ENCODE measurements at places on chromosomes 7 and 10. TPM values are rescaled to one million over a fixed set of nuclear protein-coding genes. Genes with fewer than 3 reads are reported as not detected.

DNA sequence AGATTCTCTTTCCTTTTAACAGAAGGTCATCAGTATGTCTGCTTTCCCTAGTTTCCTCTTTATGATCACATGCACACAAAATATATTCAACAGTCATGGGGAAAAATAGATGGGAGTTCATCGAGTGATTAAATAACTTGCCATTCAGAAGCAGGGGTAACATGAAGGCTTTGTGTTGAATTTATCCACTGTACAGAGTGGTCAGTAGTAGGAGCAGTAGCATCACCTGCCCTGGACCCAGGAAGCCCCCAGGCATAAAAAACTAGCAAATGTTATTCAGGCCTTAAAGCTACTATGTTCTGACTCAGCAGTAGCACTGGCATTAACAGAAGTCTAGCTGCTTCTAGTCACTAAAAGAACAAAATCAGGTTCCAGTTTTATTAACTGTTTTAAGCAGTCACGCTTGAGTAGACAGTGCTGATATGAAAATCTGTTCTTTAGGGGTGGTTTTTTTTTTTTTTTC, 31.4 kb upstream of the FAM133B start:
- DNase-seq, result no peak

DNA sequence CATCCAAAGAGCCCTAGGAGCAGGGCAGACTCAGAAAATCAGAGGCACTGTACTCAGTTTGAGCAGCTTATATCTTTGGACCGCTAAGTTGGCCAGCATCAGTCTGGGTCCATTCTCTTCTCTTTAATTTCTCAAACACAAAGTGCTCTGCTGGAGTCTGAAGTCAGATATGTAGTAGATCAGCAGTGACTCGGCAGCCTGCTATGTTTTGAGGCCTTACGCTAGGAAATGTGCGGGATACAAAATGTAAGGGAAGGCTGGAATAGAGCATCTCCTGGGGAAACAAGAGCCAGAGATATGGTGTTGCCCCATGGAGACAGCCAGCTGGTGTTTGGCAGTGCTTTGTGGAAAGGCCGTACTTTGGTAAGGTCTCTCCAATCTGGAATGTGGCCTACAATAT, 60.6 kb upstream of the VKORC1L1 start:
- no peak for DNase-seq

GRCh38 chr10:95315509-95315908, 24.7 kb upstream of the PDLIM1 start:
- no peak for DNase-seq

DNA sequence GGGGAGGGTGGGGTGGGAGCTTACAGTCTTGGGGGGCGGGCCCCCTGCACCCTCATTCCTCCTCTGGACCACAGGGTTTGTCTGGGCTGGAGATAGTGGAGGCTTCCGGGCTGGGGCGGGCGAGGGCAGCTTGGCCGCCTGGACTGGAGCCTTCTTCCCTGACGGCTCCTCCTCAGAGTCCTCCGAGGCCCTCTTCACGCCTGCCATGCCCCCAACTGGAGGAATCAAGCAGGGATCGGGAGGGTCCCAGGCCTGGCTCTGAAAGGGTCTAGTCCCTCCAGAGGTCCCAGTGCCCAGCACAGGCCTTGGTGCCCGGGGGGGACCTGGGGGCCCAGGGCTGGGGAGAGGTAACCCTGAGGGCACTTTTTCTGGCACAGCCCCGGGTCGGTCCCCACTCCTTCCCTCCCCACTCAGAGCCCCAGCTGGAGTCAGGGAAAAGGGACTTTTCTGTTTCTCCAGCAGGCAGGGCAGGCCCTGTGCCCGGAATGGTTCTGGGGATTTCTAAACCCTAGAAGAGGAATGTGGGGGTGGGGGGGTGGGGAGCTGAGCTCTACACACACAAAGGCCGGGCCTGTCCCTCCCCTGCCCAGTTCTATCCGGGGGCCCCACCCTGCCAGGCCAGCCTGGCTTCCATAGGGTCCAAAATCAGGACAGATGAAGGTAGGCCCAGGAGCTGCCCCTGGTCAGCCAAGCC, 11.6 kb downstream of the MICALL2 start:
- no peak for DNase-seq

- DNase-seq, result no peak
Measured at GRCh38 chr10:29619241-29619669, 15.5 kb downstream of the SVIL start.

Gene PON3
- 3.6 TPM for total RNA-seq

Gene EFCAB10
- total RNA-seq, result not detected

Gene HIBADH
- total RNA-seq, result 39.5 TPM

Gene UCMA
- total RNA-seq, result not detected

Gene CHN2
- 4.3 TPM for total RNA-seq

Gene SERPINE1
- total RNA-seq, result 4.6 TPM

Gene BICC1
- total RNA-seq, result not detected
